Lower lobe of right lung (tissue), 2 donors: ENCODE measurements at places on chromosomes 3 and 15.
A peak's percentile ranks its signal among the peaks of the same experiment; 100 is the strongest.

- no peak for DNase-seq
Observed at GRCh38 chr15:55277116-55277564, 12.5 kb downstream of the RAB27A start.

GRCh38 chr3:155335724-155336354 is 42.4 kb upstream of the STRIT1 start:
- no peak for DNase-seq

DNA sequence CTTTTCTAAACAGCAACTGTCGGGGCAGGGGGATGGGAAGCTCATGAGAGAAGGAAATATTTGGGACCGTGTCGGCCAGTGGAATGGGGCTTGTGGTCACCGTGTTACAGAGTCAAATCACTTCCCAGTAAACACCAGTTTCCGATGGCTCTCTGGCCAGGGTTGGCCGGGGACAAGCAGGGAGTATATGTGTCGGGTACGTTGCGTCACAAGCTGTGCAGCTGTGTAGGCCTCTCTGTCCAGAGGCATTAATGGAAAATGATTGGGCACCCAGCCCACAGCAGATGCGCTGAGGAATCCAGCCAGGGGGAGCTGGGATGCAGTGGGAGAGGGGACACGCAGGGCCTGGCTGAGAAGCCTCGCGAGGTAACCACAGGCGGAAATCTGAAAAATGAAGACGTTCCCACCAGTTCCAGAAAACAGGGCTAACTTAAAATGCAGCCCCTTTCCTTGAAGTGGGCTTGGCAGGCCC is 15.8 kb upstream of the ALDH1A3 start:
- DNase-seq: no peak

- DNase-seq: no peak
Observed at GRCh38 chr3:132726341-132726823, 4.2 kb upstream of the NPHP3 start.

DNA sequence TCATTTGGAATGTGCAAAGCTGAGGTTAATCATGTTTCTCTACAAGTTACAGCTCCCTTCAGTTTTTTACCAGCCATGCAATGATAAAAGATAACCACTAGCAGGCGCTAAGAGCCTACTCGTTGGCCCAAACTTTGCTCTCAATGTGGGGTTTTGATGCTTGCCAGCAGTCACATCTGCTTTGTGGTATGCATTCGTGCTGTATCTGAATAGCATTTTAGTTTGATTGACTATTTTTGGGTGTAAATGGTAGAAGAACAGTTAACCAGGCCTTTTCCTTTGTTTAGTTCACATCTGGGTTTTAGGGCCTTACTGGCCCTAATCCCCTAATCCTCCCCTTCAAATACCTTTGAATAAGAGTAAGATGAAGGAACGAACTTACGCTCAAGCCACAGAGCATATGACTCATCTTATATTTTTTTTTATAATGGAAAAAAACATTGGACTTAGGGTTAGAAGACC is 4.4 kb upstream of the CLDN11 start:
- DNase-seq: no peak

GRCh38 chr15:31401282-31401681 is 74.6 kb downstream of the KLF13 start:
- DNase-seq: no peak

DNA sequence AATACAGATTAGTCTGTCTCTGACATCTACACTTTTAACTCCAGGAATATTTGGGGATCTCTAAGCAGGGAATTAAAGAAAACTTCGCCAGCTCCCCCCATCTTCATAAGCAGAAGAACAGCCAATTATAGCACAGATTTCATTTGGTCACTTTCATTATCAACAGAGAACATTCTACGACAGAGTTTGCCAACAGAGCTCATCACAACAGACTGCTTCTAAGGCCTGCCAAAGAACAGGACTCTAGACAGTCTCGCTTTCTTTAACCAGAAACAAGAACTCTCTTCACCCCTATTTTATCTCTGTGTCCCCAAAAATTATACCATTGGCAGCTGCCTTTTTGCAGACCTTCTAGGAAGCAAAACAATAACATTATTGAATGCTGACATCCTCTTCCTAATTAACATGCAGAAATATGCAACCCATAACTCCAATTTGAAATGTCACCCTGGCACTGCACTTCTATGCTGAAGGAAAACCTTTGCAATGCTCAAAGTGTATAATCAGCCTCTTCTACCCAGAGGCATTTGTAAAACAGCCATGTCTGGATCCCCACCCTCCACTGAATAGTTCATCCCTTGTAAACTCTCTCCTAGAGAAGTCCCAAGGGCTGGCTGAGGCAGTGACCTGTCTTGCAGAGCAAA is 552.8 kb downstream of the MAGI1 start:
- DNase-seq: no peak

DNA sequence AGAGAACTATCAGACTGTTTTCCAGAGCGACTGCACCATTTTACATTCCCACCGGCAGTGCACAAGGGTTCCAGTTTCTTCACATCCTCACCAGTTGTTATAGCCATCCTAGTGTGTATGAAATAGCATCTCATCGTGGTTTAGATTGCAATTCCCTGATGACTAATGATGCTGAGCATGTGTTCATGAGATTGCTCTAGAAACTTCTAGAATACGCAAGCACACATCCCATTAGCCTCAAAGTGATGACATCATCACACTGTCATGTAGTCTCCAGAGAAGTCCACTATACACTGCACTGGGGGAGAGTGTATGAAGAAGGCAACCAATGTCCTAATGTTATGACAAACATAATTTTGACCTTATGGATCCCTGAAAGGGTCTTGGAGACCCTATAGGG is 30.1 kb downstream of the FBLN2 start:
- no peak for DNase-seq

GRCh38 chr3:77869423-77869822 is 829.5 kb downstream of the ROBO2 start:
- no peak for DNase-seq

GRCh38 chr3:131903988-131904415 is 130.8 kb downstream of the CPNE4 start:
- no peak for DNase-seq

- DNase-seq: peak; percentile 91
Observed at GRCh38 chr15:92810418-92811138, 89.5 kb upstream of the CHD2 start.

DNA sequence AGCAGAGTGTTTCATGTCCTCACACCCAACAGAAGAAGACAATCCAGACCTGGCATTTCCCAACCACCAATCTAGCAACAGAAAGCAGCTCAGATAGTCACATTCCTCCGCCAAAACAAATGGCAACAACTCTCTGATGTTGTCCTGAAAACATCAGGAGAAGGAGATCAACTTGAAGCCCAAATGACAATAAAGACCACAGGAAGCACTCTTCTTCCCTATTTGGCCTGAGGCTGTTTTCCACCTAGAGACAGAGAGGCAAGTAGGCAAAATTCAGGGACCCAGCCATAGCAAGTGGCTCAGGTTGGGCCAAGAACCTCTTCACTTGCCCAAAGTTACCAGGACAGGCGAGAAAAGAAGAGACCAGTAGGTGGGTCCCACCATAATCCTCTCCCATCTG is 35.0 kb downstream of the ZNF148 start:
- no peak for DNase-seq

DNA sequence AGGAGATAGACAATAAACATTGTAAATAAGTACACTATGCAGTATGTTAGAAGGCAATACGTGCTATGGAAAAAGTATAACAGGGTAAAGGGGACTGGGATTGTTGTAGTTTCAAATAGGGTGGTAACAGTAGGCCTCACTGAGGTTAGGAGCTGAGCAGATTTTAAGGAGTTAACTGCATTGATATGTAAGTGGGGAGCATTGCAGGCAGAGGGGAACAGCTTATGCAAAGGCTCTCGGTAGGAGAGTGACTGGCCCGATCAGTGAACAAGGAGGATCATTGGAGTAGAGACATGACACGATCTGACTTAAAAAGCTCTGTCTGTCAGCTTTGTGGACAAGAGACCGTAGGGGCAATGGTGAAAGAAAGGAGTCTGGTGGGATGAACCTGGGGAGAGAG is 46.8 kb downstream of the PCCB start:
- no peak for DNase-seq

DNA sequence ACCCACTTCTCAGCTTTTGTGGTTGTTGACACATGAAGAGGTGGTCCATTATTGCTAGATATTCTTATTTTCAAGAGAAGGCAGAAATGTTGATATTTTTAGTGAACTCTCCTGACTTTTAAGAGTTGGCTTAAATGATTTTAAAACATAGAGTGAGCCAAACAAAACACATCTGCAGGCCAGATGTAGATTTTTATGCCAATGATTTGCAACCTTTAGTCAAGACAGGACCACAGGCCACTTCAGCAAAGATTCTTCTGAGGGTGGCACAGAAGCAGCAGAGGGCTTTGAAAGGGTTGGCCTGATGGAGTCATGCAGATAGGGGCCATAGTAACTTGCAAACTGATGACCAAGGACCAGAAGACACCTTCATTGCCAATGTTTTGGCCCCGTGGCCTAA is 276.5 kb upstream of the P2RY1 start:
- no peak for DNase-seq

- no peak for DNase-seq
Observed at GRCh38 chr3:102614585-102614984, 179.8 kb downstream of the ZPLD1 start.

DNA sequence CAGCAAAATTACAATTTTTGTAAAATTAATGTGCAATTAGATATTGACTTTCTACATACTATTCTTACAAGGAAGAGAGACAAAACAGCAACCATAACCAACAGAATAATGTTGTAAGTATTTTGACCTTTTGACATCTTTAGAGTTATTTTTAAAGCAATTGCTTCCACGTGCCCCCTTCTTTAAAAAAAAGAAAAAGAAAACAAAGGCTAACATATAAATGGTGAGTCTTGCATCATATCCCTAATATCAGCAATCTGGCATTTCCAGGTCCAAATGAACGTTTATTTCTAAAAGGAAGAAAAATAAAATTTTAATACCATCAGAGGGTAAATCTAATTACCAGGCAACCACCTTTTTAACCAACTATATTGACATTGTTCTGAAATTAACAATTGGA is 19.3 kb upstream of the STRIT1 start:
- no peak for DNase-seq

DNA sequence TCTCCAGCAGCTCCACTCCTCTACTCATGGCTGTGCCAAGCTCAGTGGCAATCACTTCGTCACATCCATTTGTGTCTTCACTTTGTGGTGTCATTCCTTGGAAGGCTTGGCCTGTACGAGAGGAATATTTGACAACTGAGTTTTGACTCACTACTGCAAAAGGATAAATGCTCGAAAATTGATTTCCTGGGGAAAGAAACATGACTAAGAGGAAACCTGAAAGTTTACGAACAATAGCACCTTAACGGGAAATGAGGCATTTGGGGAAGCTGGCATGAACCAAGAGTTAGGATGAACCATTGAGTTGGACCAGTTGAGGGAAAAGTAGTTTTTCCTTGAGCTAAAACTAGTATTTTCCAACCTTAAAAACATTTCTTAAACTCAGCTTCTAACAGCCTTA is 74.2 kb upstream of the ABHD17C start:
- DNase-seq: no peak

DNA sequence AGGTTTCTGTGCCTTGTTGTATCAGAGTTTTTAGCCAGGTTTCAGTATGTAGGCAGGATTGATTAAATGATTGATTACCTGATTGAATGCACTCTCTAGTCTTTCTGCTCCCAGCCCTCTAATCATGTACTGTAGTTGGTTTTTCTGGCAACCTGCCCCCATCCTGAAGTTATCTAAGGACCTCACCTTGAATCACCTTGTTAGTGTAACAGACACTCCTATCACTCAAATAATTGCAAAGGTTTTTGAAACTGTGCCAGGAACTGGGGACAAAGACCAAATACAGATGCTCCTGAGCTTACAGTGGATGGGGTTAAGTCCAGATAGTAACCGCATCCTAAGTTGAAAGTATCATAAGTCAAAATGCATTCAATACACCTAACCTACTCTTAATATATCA is 141.5 kb upstream of the EIF1B start:
- DNase-seq: no peak

- no peak for DNase-seq
Observed at GRCh38 chr3:58104712-58105111, 96.5 kb downstream of the FLNB start.

- no peak for DNase-seq
Observed at GRCh38 chr3:140736863-140737460, 59.1 kb downstream of the TRIM42 start.

DNA sequence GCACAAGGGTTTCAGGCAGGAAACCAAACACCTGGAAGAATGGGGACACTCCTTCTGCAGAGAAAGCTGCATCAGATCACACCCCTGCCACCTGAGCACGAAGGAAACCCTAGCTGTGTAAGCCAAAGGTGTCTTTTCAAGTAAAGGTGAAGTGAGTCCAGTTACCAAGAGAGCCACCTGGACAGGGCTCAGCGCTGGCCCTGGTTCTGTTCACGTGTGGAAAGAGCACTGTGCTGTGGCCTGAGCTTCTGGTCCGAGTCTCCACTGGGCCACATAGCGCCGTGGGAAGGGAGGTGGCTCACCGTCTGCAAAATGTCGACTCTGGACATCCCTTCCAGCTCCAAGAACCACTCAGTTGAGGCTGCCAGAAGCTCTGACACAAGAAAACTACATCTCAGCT is 151.1 kb downstream of the ADAMTS17 start:
- DNase-seq: no peak
